CD4-positive, alpha-beta T cell treated with Interleukin-17A for 1 hour (primary cell): ENCODE measurements at places on chromosomes 12 and 14.

DNA sequence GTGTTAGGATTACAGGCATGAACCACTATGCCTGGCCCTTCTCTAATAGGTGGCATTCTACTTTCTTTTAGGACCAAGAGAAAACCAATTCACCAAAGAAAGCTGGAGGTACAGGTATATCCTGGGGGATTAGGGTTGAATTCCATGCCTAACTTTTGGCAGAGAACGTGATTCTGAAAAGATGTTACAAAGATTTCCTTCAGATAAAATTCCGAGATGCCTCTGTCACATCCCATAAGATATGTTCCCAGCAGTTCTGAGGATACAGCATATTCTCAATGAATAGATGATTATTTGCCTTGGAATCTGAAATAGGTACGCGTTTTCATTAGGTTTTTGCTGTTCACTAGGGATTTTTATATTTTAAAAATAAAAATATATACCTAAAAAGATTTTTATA is 111.9 kb upstream of the KRAS start:
- no peak for DNase-seq

GRCh38 chr14:69231486-69231885 is 28.5 kb upstream of the GALNT16 start:
- no peak for DNase-seq

DNA sequence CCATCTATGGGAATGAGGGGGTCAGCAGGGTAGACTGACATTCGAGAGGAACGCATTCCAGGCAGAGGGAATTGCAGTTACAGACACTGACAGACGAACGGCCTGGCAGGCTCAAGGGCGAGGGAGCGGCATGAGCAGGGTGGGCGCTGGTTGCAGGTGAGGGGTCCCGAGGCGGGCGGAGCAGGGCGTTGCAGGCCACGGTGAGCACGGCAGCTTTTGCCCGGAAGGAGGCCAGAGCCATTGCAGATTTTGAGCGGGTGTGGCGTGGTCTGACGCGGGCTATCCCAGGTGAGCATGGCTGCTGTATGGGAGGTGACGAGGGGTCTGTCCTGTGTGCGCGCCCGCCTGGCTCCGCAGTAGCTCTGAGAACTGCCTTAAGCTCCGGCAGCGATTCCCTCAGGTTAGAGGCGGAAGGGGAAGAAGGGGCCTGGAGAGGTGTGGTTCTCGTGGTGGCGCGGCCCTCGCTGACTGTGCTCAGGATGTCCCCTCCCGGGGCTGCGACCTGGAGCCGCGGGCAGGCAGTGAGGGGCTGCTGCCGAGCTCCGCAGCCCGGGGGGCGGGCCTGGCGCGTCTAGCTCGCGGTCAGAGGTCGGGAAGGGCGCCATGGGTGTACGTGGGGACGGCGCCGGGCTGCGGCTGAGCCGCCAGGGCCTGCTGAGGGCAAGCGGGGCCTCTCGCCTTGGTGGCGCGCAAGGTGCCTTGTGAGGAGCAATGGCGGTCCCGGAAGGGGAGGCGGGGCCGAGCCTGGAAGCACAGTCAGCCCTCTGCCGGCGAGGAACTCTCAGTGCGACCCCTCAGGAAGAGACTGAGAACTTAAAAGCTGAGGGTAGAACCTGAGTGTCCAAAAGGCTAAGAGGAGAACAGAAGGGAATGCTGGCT is 177.1 kb downstream of the CACNA1C start:
- DNase-seq, result no peak

GRCh38 chr12:92650228-92650822 is 52.5 kb upstream of the PLEKHG7 start:
- no peak for DNase-seq

DNA sequence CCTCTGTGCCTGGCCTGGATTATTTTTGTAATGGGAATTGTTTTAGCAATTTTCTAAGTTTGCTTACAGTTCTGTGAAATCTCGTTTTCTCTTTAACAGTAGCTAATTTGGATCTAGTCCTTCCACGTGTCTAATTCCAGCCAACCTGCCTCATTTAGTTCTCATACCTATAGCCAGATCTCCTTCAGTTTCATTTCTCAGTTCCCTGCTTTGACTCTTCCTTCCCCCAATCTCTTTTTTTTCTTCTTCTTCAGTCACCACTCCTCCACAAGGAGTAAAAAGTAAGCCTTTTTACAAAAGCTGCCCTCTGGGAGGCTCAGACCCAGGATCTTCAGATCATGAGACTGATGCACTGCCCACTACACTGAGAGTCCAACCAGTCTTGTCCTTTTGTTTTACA is 1.4 kb downstream of the THTPA start:
- no peak for DNase-seq

- DNase-seq, result no peak
These were observed 122.5 kb downstream of the KTN1 start for GRCh38 chr14:55702511-55702910.

DNA sequence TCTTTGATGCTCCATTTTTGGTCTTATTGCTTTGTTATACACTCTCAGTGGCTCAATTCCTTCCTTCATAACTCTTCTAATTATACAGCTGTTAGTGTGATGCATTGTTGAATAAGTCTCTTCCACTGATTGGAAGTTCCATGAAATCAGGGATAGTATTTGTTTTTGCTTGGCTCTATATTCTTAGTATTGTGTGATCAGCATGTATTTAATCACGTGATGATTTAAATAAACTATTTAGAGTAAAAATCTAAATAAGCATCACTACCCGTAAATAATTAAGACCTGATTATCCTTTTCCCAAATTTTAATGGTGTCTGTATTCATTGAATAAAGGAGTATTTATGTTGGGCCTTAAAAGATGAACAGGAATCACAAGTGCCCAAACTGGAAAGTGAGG is 355.7 kb downstream of the NPAS3 start:
- no peak for DNase-seq

- DNase-seq, result no peak
These were observed 115.4 kb downstream of the ESRRB start for GRCh38 chr14:76491172-76491930.

DNA sequence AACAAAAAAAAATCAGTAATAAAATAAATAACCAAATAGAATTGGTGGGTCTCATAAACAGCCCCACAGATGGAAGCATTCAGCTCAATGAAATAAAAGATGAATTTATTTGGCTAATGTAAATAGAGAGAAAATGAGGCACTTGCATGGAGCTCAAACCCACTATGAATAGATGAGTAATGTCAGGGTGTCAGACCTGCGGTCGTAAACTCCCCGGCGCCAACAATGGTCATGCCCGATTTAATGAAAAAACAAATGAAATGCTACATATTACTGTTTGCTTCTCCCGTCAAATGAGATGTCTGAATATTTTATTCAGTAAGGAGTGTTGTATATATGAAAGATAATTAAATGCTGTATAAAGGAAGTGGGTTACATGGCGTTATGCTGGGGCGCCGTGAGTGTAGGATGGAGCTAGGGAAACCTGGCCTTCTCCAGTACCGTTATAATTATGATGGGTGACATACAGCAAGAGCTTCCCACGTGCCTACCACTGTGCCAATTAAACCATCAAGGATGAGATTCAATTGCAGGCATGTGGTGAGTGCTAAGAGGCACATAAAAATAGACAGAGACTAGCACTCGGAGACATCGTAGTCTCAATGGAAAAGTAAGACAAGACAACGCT is 648.1 kb downstream of the BCL11B start:
- DNase-seq, result no peak

DNA sequence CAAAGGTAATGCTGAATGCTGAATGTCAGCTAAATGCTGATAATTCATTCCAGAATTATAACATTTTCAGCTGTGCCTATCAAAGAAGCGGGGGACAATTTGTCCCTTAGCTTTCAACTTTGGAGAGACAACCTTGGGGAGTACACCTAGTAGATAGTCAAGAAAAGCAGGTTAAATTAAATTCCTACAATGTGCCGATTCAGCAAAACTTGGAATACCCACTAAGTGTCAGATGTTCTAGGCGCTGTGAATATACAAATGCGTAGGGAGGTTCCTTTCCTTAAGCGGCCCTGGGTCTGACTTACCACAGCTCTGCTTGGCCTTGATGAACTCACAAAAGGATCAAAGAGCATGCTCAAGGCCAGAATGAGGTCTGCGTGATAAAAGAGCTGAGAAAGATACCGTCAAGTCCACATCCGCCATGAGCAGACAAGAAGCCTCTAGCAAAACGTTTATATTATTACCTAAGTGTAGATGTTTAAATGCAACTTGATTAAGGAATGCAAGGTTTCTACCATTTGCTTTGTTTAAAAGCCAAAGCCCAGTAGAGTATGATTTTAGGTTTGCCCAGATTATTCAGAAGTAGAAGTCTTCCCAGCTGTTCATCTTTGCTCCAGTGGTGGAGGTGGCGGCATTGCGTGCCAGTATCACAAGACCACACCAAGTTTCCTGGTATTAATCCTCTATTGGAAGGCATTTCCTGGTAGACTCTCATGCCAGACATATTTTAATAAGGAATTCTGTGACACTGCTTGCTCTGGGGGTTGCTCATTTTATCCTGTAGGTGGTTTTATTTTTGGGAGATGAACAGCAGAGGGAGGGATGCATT is 368.6 kb downstream of the DPF3 start:
- DNase-seq, result no peak

DNA sequence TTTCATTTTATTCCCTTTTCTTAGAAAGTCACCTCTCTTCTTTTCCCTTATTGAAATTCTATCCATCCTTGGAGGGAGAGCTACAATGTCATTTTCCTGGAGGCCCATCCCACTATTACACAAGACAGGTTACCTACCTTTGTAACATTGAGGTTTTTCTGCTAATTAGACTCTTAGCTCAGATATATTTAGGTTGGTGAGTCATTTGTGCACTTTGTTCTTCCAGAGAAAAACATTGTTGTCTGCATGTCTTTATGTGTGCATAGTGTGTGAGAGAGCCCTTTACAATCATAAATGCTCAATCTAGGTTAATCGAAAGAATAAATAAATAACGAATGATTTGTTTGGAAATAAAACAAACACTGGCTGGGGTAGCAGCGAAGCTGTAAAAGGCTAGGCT is 191.8 kb downstream of the DACT1 start:
- DNase-seq, result no peak

DNA sequence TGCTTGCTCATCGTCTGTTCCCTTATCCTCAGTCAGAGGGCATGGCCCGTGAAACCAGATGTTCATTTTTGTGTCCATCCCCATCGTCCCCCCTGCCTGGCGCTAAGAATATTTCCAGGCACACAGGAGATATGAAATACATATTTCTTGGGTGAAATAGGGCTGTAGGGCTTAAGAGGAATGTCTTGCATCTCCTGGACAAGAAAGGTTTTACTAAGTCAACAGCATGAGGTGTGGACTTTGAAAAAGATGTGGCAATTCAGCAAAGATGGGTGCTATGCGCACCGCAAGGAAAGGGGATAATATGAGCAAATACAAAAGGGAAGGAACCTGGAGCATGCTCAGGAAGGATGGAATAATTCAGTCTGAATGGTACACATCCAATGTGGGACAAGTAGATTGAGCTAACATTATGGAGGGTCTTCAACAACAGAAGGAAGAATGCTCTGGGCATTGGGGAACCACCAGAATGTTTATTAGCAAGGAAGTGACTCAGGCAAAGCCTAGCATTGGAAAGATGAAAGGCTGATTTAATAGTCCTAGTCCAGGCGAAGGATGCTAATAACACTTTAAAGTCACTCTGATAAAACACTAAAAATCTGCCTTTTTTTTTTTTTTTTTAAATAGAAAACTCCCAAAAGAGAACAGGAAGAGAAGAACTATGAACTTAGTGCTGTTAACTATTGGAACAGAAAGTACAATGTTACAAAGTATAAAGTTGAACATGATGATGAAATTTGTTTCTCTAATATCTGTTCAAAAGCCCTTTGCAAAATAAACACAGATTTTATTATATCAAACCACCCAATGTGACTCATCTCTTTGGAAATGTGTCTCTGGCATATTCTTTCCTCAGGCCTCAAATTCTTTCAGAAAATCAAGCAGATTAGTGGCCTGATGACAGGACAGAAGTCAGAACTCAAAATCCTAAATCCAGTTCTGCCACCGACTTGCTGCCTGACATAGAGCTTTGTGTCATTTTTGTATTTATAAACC is 449.5 kb downstream of the BCAT1 start:
- DNase-seq, result no peak

DNA sequence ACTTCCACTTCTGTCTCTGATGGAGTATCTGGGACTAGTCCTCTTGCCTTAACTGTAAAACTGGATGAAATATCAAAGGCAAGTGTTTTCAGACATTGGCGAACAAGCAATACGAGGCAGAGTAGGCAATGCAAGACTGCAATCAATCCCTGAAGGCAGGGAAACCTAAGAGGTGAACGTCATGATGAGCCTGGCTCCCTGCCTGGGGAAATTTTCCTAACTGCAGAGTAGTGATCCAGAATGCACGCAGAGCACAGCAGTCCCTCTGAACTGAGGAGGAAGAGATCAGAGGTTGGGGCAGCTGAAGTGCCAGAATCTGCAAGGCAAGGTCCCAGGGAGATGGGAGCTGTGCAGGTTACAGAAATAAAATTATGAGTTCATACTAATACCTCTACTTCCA is 18.5 kb downstream of the BHLHE41 start:
- DNase-seq, result no peak

DNA sequence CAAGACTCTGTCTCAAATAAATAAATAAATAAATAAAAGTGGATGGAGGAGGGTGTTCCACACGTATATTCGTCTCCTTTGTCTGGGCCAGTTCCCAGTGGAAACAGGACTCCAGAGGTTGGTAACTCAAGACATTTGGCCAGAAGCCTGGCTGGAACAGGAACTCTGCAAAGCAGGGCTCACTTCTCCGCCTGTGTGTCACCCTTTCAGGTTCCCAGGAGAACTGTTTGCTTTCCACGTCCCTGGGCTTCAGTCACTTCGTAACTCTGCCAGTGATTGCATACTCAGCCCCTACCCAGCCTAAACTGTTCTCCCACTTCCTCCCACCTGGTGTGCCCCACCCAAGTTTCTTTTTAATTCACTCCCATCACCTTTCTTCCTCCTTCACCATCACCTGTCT is 7.0 kb upstream of the UBE2N start:
- no peak for DNase-seq

- DNase-seq, result no peak
These were observed 166.8 kb downstream of the DAD1 start for GRCh38 chr14:22422238-22422637.

- peak; percentile 51 for DNase-seq
These were observed 20.6 kb upstream of the CLEC2D start for GRCh38 chr12:9648701-9649531.

GRCh38 chr12:43835656-43836474 is at the start of gene TMEM117:
Gene TMEM117, plus strand, starts transcription at chr12:43836081.
- peak; percentile 65 for DNase-seq

- DNase-seq, result no peak
These were observed 31.2 kb downstream of the TMEM132C start for GRCh38 chr12:128298091-128298748.
